Urothelium cell line (cell line): ENCODE measurements at places on chromosomes 7 and 10.
A peak's percentile ranks its signal among the peaks of the same experiment; 100 is the strongest.

DNA sequence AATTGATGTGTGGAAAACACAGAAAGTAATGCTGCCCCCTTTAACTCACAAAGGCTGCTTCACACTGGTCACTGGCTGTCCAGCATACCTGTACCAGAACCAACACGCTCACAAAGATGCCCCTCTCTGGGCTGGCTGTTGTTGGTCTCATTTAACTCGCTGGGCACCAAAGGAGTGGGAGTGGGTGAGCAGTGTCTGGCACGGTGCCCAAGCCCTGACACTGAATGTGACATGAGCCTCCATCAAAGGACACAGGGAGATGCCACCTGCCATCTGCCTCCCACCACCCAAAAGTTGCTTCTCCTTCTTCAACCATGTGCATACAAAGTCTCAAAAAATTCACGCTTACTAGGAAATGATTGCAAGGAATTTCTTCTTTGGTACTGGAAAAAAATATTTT lies 86.8 kb downstream of the FGFR2 start:
- DNase-seq, result no peak

GRCh38 chr10:86106616-86107015 lies 260.0 kb downstream of the GRID1 start:
- DNase-seq, result no peak

GRCh38 chr10:80205477-80206276 lies at the start of gene ANXA11:
Gene ANXA11, minus strand, starts transcription at chr10:80205537. Its CDS starts 32,676 bp downstream, at chr10:80172861.
- DNase-seq, result peak; percentile 95

DNA sequence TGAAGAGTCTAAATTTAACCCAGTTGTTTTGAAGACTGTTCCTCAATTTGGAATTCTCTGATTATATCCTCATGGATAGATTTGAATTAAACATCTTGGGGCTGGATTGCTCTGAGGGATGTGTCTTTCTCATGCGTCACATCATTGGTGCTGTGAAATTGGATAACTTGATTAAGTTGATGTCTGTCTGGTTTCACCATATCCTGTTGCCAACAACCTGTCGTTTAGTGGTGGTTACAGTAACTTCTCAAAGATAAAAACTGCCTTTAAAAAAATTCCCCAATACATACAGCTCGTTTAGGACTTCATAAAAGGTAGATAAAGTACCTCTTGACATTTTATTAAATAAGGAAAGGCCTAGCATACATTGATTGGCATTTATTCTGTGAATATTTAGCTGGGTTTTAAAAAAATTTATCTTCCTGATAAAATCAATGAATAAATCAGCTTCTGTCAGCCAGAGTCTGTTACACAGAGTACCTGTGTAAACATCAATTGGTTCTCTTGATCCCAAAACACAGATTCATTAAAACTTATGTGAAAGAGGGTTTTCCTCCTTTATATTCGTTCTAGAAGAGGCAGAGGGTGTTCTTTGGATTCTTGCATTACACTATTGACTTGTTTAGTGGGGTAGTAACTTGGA lies 10.5 kb downstream of the CRCP start:
- DNase-seq, result no peak

DNA sequence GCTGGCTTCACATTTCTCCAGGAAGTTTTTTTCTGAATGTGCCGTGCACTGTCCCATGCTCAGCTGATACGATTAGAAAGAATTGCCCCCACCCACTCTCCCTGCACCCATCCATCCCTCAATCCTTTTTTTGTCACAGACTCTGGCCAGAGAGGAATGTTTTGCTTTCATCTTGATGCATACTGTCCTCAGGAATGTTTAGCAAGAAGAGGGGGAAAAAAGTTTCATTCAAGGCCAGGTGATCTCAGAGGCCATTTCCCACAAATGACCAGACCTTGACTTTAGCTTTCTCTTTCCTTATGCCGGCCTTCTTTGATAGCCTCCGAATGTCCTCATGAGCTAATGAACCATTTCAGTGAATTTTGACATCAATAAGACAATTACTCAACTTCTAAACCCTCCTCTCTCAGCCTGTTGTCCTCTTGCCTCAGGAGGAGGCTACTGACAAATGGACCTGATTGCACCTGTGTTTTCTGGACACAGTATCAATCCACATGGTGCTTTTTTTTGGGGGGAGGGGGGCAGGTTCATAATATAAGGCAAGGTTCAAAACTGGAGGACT lies 105.0 kb upstream of the KLF6 start:
- DNase-seq, result peak; percentile 36

- no peak for DNase-seq
Measured at GRCh38 chr10:86658261-86658741, 4.0 kb downstream of the OPN4 start.

GRCh38 chr7:118762451-118762850 lies 537.9 kb downstream of the ANKRD7 start:
- DNase-seq, result no peak

DNA sequence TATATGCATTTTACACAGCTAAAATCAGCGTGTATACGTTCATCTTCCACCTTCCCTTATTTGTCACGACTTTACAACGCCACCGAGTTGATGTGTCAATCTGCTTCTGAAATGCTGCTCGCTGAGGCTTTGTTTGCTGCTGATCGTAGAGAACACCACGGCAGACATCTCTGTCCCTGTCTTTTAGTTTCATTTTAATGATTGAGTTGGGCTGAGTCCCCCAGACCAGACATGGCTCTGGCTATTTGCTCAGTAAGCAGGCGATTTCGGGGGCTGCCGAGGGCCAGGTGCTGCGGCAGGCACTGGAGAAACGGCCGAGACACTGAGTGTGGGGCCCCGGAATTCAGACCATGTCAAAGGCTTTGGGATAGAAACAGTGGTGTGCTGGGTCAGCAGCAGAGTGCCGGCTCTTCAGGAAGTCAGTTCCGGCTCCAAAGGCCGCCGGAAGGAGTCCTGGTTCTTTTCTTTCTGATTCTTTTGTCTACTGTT lies 5.0 kb downstream of the LRRC27 start:
- no peak for DNase-seq

DNA sequence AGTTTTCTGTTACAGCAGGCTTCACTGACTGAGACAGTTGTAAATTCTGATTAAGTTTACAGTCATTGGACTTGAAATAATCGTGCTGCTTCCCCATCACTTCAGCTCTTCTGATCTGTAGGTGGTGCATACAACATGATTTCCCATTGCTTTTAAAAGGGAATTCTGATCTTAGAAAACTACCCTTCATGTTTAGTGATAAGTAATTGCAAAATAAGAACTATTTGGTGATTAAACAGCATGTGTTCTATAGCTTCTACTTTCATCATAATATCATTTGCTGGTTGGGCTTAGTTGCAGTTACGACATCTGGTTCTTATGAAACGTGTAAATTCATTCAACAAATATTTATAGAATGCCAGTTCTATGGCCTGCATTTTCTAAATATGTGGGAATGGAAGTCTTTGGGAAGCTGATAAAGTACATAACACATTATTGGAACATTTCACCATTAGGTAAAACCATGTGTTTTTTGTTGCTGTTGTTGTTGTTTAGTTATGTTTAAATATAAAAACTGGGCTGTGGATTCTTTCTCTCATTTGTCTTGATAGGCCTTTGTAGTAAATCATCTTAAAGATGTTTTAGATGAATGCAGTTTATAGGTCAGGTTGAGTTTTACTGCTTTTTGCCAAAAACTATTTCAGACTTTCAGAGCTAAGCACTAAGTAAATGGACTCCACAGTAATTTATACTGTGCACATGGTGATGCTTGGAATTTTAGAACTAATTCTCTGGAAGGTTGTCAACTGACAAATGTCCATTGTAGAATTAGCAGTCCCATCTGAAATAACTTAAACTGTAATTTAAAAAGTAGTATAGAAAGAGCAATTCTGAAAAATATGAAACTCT lies 13.1 kb downstream of the GNAI1 start:
- no peak for DNase-seq

- DNase-seq, result no peak
Measured at GRCh38 chr10:96890172-96890513, 58.0 kb downstream of the LCOR start.

DNA sequence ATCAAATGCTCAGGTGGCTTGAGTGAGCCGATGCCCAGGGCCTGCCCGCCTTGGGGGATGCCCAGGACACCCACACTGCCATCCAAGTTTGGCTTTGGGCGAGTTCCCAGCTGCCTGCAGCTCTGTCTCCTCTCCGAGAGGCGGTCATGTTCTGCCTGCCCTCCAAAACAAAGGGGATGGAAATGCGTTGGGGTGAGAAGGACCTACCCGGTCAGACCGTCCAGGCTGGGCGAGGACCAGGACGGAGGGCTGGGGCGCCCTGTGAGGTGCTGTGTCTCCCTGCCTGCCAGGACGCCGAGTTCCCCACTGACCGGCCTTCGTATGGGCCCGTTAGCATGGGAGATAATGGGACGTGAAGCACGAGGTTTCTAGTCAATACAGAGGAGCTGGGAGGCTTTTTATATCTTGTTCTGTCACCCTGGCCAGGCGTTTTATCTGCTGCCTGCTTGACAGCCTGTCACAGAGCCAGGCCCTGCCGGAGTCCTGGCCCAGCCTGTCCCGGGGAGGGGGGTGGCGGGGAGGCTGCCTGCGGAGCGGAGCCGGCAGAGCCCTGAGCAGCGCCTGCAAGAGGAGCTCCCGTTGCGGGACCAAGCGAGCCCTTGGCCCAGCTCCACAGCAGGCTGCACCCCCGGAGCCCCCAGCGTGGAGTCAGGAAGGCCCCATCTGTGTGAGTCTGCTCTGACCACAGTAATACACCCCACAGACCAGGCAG lies 22.0 kb upstream of the ELFN1 start:
- DNase-seq, result no peak

GRCh38 chr7:144812379-144813283 lies 23.2 kb downstream of the TPK1 start:
- DNase-seq, result no peak

DNA sequence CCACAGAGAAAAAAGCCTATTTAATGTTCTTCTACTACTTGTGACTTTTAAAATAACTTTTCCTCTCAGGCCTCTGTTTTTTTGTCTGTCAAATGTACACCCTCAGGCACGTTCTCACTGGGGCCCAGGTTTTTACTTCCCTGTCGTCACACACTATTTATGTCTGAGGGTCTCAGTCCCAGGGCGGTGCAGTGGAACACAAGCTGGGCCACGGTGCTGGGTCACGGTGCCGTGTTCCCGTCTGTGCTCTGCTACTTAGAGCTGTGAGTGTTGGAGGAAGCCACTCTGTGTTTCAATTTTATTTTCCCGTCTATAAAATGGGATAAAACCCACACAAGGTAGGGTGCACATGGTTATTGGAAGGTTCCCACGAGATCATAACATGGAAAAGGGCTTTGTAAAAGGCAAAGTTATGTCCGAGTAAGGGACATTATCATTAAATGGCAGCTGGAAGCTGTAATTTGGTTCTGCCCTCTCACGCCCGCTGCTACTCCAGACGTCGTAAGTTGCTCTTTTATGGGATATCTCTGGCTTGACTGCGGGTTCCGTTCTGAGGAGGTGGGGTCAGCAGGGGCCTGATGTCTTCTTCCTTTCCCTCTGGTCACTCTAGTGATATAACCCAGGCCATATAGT lies 25.2 kb downstream of the ZNF775 start:
- DNase-seq, result no peak

DNA sequence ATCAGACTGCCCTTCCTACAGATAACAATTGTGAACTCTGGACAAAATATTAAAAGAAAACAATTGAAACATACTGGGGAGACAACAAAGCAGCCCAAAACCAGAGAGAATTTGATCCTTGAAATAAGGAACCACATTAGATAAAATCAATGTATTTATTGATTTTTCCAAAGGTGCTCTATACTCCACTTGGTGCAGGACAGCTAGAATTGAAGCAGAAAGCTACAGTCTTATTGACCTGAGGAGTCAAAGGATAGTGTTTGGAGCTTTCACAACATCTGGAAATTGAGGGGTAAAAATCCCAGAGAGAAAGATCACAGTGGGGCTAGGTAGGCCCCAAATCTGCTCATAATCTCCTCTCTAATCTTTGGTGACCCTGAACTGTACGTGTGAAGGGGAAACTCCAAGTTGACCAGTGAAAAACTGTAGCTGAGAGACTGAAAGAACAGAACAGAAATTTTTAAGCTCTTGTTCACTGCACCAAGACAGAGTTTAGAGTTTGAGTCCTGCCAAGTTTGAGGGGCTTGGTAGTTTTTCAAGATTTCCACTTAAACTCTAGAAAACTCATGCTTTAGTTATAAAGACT lies 70.2 kb downstream of the SAMD9 start:
- no peak for DNase-seq

DNA sequence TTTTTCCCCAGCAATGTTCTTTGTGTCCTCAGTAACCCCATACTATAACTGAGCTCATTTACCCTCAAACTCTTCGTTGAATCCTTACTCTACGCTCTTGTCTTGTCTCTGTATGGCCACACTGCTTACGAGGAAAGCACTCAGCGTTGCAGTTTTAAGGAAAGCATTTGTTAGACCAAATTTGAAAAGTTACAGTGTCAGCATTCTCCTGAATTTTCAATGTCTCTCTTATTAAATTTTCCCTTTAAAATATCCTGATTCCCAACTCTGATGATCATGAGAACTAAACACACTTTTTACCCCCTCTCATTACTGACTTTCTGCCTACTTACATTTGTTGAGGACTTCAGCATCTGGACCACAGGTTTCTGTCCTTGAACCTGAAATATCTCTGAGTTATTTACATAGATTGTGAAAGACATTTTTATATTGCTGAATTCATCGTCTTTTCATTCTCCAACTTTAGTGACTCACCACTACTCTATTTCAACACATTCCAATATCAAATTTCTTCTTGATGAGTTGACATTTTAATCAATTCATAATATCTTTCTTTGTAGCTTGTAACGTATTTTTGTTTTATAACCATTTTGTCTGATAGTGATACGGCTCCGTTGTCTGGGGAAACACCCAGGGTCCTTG lies 19.8 kb upstream of the VWDE start:
- DNase-seq, result peak; percentile 40

DNA sequence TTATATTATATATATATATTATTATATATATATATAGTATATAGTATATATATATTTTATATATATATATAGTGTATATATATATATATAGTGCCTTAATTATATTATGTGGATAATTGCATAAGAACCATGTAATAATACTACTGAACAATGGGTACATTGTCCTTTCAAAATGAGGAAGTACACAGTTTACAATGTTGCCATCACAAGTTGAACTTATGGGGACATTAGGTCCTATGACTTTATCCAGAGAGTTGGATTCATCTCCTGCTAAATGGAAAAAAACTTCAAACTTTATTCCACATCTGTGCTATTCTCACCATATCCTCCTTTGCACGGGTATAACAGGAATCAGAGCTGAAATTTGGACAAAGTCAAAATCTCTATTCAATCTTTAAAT lies 105.0 kb upstream of the AGR3 start:
- DNase-seq, result no peak

DNA sequence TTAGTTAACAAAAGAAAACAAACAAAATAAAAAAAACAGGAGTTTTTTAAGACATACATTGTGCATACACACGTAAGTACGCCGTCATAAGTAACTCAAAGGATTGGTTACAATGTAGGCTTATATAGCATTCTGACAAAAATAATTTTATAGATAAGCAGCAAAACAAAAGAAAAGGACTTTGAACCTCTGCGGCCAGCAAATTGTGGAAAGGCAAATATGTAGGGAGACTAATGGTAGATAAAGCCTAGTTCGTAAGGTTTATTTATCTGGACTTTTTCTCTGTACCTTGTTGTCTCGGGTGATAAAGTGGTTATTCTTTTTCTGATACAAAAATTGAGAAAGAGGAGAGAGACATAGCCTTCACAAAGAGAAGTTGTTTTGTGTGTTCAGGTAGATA lies 891.9 kb downstream of the CNTNAP2 start:
- no peak for DNase-seq

GRCh38 chr10:71035511-71036296 lies 147.3 kb upstream of the PCBD1 start:
- no peak for DNase-seq
